ENCODE measurements at places on chromosomes 5 and 9.

- DNase-seq = no peak
Observed at GRCh38 chr9:75084081-75084672, 3.8 kb downstream of the NMRK1 start.

DNA sequence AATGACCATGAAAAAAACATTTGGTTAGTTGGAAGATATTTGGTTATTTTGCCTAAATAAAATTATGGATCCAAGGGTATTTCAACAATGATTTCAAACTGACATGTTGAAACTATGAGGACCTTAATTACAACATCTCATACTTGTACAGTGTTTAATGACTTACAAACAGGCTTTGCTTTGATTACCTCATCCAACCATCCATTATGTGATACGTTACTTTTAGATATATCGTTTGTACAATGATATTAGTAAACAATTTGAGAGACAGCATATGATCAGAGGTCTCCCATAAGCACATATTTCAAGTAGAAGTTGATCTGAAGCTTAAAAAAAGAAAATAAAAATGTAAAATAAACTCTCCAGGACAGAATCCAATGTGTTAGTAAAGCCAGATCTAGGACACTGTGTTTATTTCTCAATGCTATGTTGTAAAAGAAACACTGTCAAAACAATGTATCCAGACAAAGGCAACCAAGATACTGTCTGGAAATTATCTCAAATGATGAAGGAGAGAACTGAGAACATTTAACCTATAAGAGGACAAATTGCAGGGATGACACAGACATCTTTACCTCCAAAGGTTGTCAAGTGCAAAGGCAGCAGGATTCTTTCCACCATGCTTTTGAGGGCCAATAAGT lies 116.0 kb upstream of the TARS1 start:
- no peak for DNase-seq

- no peak for DNase-seq
Observed at GRCh38 chr9:2163231-2163885, 148.2 kb downstream of the SMARCA2 start.

DNA sequence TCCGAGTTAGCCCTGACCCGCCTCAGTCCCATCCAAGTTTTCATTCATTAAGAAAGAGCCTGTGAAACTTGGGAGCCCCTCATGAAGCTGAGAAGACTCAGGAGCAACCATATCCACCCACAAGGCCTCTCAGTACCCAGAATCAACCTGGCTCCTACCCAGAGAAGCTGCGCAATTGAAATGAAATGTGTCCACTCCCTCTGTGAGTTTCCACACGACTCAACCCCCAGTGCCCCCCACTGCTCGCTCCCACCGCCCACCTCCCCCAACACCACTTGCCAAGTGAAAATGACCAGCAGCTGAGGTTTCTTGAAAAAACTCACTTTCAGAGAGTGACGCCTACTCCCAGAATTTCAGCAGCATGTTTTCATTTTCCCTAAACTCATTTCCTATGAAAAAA lies 104.6 kb downstream of the CDK5RAP2 start:
- DNase-seq = no peak

GRCh38 chr5:107387526-107388140 lies 283.1 kb downstream of the EFNA5 start:
- no peak for DNase-seq
